H9 (cell line): ENCODE measurements at places on chromosomes 11 and 22.

GRCh38 chr11:69244266-69244665 is 49.7 kb upstream of the MYEOV start:
- peak; percentile 1 for DNase-seq

DNA sequence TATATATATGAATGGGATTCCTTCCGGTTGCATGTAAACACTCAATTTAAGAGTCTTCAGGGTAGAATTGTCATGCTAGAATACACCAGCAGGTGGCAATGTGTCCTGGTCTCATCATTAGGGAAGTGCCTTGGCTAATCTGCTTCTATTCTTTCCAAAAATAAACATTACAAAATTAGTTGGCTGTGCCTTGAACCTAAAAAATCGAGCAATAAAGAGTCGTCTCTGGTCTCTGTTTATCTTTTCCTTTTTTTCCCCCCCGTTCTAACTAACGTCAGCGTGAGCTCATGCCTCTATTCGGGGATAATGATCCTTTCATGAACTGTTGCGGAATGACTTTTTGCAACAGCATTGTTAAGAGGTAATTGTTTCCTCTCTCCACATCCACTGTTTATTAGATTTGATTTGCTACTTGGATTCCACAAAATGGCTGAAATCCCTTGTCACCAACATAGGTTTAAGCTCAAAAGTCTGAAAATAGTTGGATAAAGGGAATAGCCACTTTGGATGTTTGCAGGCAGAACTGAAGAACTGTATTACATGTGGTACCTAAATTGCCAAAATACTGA is 1.2 kb upstream of the ARHGEF12 start:
- peak; percentile 36 for DNase-seq

DNA sequence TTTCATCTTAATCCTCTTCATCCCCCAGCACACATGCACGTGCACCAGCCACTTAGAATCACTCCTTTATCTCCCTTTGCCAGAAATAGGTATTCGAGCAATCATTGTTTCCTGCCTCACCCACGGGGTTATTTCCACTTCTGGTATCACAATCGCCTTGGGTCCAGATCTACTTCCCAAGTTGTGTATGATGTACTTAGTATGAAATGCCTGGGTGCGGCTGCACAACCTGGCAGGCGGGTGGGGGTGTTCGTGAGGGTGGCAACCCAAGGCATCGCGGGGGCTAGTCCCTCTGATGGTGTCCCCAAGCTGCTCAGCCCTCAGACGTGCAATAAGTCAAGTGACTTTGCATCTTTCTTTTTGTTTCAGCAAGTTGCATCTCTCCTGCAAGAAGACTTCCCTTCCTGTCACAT is 475.6 kb downstream of the MIAT start:
- no peak for DNase-seq

DNA sequence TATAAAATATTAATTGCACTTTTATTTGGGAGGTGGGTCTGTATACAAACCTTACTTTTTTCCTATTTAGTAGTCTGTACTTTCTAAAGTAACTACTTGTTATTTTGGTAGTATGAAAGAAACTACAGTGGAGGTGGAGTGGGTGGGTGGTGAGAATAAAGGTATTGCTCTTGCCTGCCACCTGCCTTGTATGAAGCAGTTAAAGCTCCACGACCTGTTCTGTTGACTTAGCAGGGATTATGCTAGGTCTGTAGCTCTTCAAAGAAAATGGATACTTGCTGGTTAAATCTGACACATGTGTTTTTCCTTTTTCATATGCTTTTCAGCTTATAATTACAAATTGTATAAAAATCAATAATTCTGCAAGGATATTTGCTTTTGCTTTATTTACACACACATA is 111.9 kb downstream of the EHF start:
- no peak for DNase-seq

- no peak for DNase-seq
Observed at GRCh38 chr11:25441421-25441820, 890.5 kb upstream of the ANO3 start.

- no peak for DNase-seq
Observed at GRCh38 chr11:122205036-122205435, 89.0 kb upstream of the BLID start.

- no peak for DNase-seq
Observed at GRCh38 chr11:75082601-75083216, 14.0 kb downstream of the OR2AT4 start.

DNA sequence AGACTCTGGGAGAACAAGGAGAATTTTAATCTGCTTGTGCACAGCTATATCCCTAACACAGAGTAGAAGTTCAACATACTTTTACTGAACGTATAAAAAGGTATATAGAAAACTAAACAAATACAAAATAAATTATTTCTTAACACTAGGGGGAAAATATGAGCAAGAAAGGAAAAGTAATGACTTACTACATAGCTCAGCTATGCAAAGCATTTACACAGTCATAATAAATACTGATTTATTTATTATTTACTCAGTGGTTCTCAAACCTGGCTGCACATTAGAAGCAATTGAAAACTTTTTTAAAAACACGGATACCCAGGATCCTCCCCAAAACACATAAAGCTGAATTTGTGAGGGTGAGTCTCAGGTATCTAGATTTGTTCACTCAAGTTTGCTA is 182.5 kb downstream of the TTC28 start:
- no peak for DNase-seq

- no peak for DNase-seq
Observed at GRCh38 chr11:28961726-28962125, 853.5 kb downstream of the METTL15 start.

GRCh38 chr11:73236854-73237253 is 18.8 kb downstream of the P2RY2 start:
- DNase-seq, result peak; percentile 80
